Keratinocyte (primary cell): ENCODE measurements at places on chromosomes 3 and 15.
A peak's percentile ranks its signal among the peaks of the same experiment; 100 is the strongest.

DNA sequence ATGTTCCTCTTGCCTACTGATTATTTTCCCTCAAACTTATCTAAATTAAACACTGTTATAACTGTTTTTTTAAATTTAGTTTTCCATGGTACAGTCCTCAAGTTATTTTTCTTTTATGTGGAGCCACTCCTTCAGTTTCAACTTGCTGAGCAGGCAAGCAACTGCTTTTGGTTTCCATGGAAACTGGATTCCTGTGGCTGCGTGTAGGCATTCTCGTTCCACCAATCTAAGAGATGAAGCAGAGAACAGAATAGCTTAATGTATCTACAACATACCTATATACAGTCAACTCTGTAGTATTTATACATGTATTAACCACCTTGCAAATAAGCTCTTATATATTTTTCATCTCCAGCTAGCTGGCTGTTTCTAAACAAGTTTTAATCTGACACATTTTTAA is 25.8 kb upstream of the ANXA2 start:
- H3K27me3 ChIP-seq, result no peaks in the 10 kb centered on the region
- peaks cover 62% of the 10 kb centered on the region for H3K4me1 ChIP-seq
- H3K36me3 ChIP-seq, result peaks cover 6% of the 10 kb centered on the region
- DNase-seq, result peak; percentile 89
- no peak overlapping the region for H3K4me3 ChIP-seq

GRCh38 chr3:56869157-56869889 is 67.6 kb upstream of the ARHGEF3 start:
- DNase-seq, result no peak
- no peaks in the 10 kb centered on the region for H3K27me3 ChIP-seq
- no peaks in the 10 kb centered on the region for H3K36me3 ChIP-seq
- H3K27ac ChIP-seq, result no peak overlapping the region
- no peaks in the 10 kb centered on the region for H3K4me1 ChIP-seq
- H3K4me3 ChIP-seq, result no peak overlapping the region

GRCh38 chr3:30440880-30441279 is 165.5 kb upstream of the TGFBR2 start:
- no peak overlapping the region for H3K27ac ChIP-seq
- no peaks in the 10 kb centered on the region for H3K36me3 ChIP-seq
- DNase-seq, result no peak
- no peaks in the 10 kb centered on the region for H3K27me3 ChIP-seq
- H3K4me1 ChIP-seq, result no peaks in the 10 kb centered on the region
- H3K4me3 ChIP-seq, result no peak overlapping the region

DNA sequence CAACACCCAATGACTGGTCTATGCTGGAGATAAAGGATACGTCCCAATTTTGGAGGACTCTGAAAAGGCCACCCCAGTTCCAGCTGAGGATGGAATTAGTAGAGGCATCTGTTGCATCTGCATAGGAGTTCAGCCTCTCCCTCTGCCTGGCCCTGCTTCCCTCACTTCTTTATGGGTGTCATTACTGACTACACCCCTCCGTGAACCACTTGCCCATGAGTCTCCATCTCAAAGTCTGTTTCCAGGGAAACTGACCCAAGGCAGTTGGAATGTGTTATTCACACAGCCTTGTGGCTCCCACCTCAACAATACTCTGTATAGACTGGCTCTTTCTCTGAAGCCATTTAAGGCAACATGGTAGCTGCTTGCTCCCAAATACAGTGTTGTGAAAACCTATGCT is 21.4 kb upstream of the PCOLCE2 start:
- no peak overlapping the region for H3K4me3 ChIP-seq
- no peaks in the 10 kb centered on the region for H3K36me3 ChIP-seq

DNA sequence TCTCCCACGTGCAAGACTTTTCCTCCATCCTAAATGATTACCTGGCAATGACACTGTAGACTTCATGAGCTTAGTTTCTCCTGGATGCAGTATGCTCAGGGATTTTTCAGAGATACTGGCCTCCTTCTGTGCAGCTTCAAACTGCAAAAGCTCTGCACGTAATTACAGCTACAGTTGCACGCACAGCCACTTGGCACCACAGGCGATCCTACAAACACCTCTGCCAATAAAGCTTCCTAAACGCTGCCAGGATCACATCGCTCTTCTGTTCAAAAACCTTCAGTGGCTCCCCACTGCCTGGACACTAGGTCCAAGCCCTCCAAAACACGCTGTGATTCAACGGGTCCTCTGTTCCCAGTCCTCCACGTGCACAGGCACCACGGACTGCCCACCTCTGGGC is 49.5 kb downstream of the NUP210 start:
- H3K4me3 ChIP-seq, result no peak overlapping the region
- no peak overlapping the region for H3K27ac ChIP-seq
- no peaks in the 10 kb centered on the region for H3K36me3 ChIP-seq
- peaks cover 24% of the 10 kb centered on the region for H3K27me3 ChIP-seq
- DNase-seq, result no peak

DNA sequence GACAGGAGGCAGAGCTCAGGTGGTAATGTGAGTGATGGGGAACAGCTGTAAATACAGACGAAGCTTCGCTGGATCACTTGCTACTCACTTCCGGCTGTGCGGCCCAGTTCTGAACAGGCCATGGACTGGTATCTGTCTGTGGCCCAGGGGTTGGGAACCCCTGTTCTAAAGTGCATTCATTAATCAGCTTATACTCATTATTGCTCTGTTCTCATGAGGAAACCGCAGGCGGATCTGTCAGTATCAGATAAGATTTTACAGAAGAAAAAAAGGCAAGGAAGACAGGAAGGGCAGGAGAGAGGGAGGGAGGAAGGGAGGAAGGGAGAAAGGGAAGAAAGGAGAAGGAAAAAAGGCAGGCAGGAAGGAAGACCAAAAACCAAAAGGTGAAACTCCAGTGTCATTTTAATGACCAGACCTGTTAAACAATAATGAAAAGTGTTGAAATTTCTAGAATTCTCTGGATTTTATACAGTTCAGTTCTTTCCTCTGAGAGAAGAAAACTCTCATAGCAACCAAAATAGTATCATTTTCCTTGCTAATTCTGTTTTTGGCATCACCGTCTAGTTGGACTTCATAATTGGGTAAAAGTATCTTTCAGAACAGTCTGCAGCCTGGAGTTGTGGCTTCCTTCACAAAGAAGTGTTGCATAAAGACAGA is 128.0 kb upstream of the PROK2 start:
- no peak overlapping the region for H3K4me3 ChIP-seq
- H3K27me3 ChIP-seq, result peaks cover 7% of the 10 kb centered on the region
- DNase-seq, result no peak

DNA sequence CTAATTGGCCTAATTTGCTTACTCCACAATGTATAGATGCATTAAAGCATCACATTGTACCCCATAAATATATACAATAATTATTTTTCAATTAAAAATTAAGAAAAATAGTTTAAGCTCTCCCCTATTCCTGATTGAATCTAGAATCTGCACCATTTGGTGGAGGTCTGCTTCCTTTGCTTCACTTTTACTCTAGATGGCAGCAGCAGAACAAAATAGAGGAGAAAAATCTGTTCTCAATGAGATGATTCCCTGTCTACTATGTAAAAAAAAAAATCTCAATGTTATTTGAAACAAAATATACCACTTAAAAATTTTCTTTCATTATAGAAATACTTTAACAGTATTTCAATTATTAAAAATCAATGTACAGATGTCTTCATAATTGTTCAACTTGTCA is 109.6 kb upstream of the FXR1 start:
- DNase-seq, result no peak
- H3K4me1 ChIP-seq, result no peaks in the 10 kb centered on the region
- no peaks in the 10 kb centered on the region for H3K36me3 ChIP-seq
- H3K27ac ChIP-seq, result no peak overlapping the region

DNA sequence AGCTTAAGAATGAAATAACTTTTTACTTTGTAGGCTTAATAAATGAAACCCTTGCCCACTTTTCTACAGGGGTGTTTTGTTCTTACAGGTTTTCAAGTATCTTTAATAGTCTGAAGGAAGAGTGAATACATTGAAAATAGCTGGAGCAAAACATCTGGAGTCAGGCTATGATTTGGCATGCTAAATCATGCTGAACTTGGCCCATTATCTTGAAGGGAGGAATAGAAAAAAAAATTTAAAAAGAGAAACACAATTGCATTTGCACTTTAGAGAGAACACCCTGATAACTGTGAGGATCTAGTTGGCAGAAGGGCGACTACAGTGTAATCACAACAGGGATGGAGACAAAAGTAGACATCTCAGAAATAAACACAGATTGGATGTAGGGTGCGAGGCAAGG is 1.8 kb upstream of the IQGAP1 start:
- H3K4me1 ChIP-seq, result peaks cover 23% of the 10 kb centered on the region
- H3K27me3 ChIP-seq, result no peaks in the 10 kb centered on the region
- no peak overlapping the region for H3K27ac ChIP-seq
- no peak for DNase-seq
- peaks cover 4% of the 10 kb centered on the region for H3K36me3 ChIP-seq

DNA sequence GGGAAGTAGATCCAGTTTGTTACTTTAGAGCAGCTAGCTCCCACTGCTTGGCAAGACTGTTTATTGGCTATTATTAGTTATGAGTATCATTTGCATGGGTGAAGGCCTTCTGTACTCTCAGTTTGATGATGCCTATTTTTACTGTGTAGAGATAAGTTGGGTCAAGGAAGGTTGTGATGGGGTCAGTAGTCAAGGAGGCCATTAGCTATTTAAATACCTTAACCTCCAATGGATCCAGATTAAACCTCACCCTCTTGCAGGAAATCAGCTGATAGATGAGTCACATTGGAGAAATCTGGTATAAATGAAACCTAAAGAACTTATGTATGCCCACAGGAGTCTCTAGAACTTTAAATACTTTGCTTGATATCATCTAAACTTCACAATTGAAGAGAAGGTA is 45.0 kb downstream of the THBS1 start:
- peaks cover 46% of the 10 kb centered on the region for H3K4me1 ChIP-seq
- H3K27me3 ChIP-seq, result no peaks in the 10 kb centered on the region
- no peak overlapping the region for H3K4me3 ChIP-seq
- DNase-seq, result no peak
- H3K27ac ChIP-seq, result peak overlapping the region; percentile 51

DNA sequence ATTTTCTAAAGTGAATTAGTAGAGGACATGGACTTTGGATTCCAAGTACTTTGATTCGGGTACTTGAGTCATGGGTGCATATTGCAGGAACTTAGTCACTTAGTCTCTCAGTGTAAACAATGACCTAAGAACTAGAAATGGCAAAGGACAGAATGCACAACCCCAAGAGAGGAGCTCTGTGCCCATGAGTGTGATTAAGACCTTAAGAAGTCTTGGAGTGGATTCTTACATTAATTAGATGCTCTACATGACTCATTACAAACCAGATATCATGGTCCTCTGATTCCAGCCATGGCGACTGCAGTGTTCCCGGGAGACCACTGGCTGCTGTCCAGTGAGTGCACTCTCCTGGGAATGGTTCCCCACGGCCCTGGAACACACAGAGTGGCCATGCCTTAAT is 251.5 kb downstream of the GABRG3 start:
- no peak overlapping the region for H3K4me3 ChIP-seq
- H3K36me3 ChIP-seq, result no peaks in the 10 kb centered on the region
- H3K27ac ChIP-seq, result no peak overlapping the region
- no peaks in the 10 kb centered on the region for H3K27me3 ChIP-seq
- DNase-seq, result no peak
- H3K4me1 ChIP-seq, result no peaks in the 10 kb centered on the region

DNA sequence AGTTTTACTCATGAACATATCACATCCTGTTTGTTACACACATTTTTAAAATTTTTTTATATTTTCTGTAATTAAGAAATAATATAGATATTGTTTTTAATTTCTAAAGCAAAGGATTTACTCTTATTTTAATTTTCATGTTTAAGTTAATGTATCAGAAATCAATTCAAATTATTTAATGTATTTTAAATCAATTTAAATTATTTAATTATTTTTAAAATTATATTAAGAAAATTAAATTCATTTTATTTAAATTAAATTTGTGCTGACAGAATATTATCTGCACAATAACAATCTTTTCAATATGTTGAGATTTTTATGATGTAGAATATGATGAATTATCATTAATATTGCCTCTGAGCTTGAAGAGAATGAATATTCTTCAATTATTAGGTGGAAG is 681.2 kb upstream of the ALCAM start:
- H3K27me3 ChIP-seq, result no peaks in the 10 kb centered on the region
- no peaks in the 10 kb centered on the region for H3K4me1 ChIP-seq
- no peak for DNase-seq
- no peak overlapping the region for H3K4me3 ChIP-seq
- no peaks in the 10 kb centered on the region for H3K36me3 ChIP-seq

DNA sequence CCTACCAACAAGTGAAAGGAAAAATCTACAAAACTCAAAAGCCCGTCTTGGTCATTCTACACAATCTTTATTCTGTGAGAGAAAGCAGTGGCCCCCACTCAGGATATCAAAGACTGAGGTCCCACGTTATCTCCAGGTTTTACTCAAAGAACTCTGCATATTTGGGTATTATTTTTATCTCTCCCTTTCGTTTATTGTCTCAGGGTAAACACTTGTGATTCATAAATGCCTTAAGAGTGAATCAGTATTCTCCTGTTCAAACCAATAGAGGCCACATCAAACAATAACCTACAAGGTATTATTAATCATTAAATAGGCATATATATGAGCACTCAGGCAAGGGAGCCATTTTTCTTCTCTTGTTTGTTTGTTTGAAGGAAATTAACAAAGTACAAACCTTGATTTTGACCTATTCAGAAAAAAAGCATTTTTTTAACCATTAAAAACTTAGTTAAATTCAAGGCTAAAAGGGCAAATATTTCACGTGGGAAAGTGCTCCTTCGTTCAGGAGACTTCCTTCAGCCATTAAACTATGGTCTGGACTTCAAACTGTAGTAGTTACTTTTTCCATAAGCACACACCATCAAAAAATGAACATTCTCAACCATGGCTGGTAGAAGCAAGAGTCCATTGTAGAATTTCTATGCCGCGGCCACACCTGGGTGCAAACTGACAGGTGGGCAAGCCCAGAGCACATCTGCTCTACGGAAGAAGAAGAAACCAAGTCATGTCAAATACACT is 13.9 kb upstream of the HES1 start:
- DNase-seq, result no peak
- no peak overlapping the region for H3K27ac ChIP-seq
- peaks cover 11% of the 10 kb centered on the region for H3K4me1 ChIP-seq

GRCh38 chr3:153960458-153961074 is 160.6 kb upstream of the ARHGEF26 start:
- H3K27ac ChIP-seq, result no peak overlapping the region
- H3K4me3 ChIP-seq, result no peak overlapping the region
- H3K36me3 ChIP-seq, result no peaks in the 10 kb centered on the region
- DNase-seq, result no peak
- H3K4me1 ChIP-seq, result no peaks in the 10 kb centered on the region

- no peak overlapping the region for H3K27ac ChIP-seq
- H3K4me3 ChIP-seq, result no peak overlapping the region
- H3K27me3 ChIP-seq, result no peaks in the 10 kb centered on the region
- DNase-seq, result no peak
- no peaks in the 10 kb centered on the region for H3K36me3 ChIP-seq
Observed at GRCh38 chr3:190192739-190193138, 72.0 kb upstream of the P3H2 start.

DNA sequence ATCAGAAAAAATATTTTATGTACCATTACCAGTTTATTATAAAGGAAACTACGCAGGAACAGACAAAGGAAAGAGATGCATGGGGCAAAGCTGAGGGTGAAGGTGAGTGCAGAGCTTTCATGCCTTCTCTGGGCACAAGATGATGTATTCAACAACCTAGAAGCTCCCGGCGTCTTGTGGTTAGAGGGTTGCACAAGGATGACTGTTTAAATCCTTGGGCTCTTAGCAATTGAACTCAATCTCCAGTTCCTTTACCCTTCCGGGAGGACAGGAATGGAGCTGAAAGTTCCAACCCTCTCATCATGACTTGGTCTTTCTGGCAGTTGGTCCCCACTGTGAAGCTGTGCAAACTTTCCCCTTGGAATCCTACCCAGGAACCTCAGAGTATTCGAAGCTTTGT is 542.0 kb downstream of the EPHA3 start:
- no peaks in the 10 kb centered on the region for H3K27me3 ChIP-seq
- no peaks in the 10 kb centered on the region for H3K4me1 ChIP-seq
- H3K27ac ChIP-seq, result no peak overlapping the region
